ENCODE measurements at places on chromosomes 4 and X. TPM values are rescaled to one million over a fixed set of nuclear protein-coding genes. Genes with fewer than 3 reads are reported as not detected.

Gene FGF13
- 22.4 TPM for total RNA-seq

GRCh38 chr4:162891788-162892707, 274.6 kb downstream of the NAF1 start:
- DNase-seq: no peak
- no peak overlapping the region for H3K4me3 ChIP-seq
- no peaks in the 10 kb centered on the region for H3K27me3 ChIP-seq
- H3K4me1 ChIP-seq: no peaks in the 10 kb centered on the region
- no peaks in the 10 kb centered on the region for H3K36me3 ChIP-seq

DNA sequence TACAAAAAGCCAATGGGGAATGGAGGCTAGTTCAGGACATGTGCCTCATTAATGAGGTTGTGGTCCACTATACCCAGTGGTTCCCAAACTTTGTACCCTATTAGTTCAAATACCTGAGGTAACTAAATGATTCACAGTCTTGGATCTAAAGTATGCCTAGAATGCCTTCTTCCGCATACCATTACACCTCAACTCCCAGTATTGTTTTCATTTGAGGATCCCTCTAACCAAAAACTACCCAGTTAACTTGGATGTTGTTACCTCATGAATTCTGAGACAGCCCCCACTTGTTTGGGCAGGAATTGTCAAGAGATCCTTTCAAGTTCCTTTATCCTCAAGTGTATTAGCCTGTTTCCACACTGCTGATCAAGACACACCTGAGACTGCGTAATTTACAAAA, 439.2 kb downstream of the PCDH10 start:
- no peaks in the 10 kb centered on the region for H3K27me3 ChIP-seq
- no peak for DNase-seq
- no peak overlapping the region for H3K27ac ChIP-seq
- H3K36me3 ChIP-seq: no peaks in the 10 kb centered on the region
- H3K4me1 ChIP-seq: no peaks in the 10 kb centered on the region
- H3K4me3 ChIP-seq: no peak overlapping the region

DNA sequence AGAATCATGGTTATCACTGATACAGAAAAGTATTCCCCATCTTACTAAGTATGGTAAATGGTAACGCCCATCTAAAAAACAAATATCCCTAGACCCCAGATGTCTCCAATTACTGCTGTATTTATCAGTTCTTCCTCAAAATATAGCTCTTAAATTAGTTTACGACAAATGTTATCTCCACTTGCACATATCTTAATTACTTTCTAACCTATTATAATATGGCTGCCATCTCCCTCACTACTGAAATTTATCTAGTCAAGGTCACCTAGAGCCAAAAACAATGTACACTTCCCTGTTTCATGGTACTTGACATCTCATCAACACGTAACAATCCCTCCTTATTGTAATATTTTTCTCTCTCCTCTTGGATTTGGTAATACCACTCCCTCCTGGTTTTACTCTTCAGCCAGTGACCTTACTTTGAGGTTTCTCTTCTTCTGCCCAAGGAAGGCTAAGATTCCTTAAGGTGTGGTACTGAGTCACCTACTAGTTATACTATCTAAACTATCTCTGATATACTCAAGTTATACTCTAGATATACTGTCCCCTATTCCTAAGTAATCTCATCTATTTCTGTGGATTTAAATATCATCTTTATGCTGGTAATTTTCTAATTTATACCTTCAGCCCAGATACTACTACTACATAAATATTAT, 8.6 kb downstream of the LCORL start:
- H3K27me3 ChIP-seq: no peaks in the 10 kb centered on the region
- no peaks in the 10 kb centered on the region for H3K4me1 ChIP-seq
- no peaks in the 10 kb centered on the region for H3K36me3 ChIP-seq
- no peak for DNase-seq
- no peak overlapping the region for H3K4me3 ChIP-seq

- DNase-seq: no peak
- H3K4me3 ChIP-seq: no peak overlapping the region
- no peaks in the 10 kb centered on the region for H3K36me3 ChIP-seq
- no peaks in the 10 kb centered on the region for H3K27me3 ChIP-seq
These were observed 153.6 kb upstream of the INTU start for GRCh38 chr4:127479031-127479622.

Gene UGT2A1
- not detected for total RNA-seq

Gene TLR10
- 0.14 TPM for total RNA-seq
